Peyer's patch (tissue), 4 donors: ENCODE measurements at places on chromosomes 12 and 14.
A peak's percentile ranks its signal among the peaks of the same experiment; 100 is the strongest.

DNA sequence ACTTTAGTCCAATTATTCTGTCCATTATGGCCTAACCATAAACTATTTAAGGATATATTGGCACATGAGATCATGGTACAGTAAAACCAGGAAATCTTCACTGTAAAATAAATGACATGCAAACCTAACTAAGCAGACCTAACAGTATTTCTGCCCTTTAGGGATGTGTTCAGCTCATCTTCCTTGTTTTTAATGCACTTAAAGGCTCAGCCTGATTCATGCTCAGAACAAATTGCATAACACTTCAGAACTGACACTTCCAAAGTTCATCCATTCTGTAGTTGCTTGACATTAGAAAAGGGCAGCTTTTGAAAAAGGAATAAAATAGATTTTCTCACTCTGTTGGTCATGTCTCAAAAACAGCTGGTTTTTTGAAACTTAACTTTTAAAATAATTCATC is 708.5 kb downstream of the C12orf50 start:
- DNase-seq = no peak
- H3K4me1 ChIP-seq = no peaks in the 10 kb centered on the region
- no peaks in the 10 kb centered on the region for H3K27me3 ChIP-seq
- H3K4me3 ChIP-seq = no peak overlapping the region

- H3K4me1 ChIP-seq = no peaks in the 10 kb centered on the region
- no peak overlapping the region for H3K4me3 ChIP-seq
- H3K36me3 ChIP-seq = no peaks in the 10 kb centered on the region
- H3K27me3 ChIP-seq = no peaks in the 10 kb centered on the region
- DNase-seq = no peak
- H3K27ac ChIP-seq = no peak overlapping the region
Observed at GRCh38 chr12:118034429-118035189, 18.1 kb downstream of the RFC5 start.

DNA sequence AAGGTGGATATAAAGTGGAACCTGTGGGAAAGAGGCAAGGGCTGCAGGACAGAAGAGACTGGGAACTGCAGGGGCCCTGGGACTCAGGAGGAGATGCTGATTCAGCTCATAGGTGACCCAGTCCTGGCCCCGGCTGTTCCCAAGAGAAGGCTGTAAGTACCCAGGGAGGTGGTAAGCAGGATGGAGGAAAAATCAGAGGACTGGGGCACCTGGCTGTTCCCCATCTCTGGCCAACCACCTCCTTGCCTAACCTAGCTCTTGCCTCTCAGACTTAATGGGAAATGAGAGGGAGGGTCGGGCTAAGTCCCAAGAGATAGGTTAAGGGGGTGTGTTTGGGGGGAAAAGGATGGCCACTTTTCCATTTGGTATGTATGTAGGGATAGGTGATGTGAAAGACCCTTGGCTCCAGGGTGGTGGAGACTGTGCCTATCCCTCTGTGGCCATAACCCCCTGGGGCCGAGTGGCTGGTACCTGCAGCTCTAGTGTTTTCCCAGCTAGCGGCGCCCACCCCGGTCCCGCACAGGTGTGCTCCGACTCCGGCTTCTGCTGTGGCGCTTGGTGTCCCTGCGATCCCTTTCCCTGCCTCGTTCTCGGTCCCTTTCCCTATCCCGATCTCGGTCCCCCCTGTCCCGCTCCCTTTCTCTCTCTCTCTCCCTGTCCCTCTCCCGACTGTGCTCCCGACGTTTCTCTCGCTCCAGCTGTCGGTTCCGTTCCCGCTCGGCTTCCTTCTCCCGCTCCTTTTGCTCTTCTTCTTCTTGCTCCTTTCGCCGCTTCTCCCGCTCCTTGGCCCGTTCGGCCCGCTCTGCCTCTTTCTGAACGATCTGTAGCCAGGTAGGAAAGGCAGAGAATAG is 1.6 kb upstream of the CDH24 start:
- no peak overlapping the region for H3K27ac ChIP-seq
- no peaks in the 10 kb centered on the region for H3K4me1 ChIP-seq
- no peak overlapping the region for H3K4me3 ChIP-seq
- peak; percentile 50 for DNase-seq

DNA sequence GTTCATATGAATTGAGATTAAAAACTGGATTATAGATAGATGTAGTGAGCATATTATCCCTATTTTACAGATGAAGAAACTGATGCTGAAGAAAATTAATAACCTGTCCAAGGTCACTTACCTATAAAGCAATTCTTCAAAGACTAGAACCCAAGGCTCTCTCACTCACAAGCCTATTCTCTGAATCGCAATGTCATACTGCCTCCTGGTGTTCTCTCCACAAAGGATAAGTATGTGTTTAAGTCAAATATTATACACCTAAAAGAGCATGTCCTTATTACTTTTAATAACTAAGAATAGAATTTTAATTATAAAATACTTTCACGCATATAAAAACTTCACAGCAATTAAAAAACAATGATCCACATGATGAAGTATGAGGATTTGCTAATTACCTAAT is 721.3 kb upstream of the USP15 start:
- no peak overlapping the region for H3K27ac ChIP-seq
- no peaks in the 10 kb centered on the region for H3K27me3 ChIP-seq
- no peaks in the 10 kb centered on the region for H3K4me1 ChIP-seq

DNA sequence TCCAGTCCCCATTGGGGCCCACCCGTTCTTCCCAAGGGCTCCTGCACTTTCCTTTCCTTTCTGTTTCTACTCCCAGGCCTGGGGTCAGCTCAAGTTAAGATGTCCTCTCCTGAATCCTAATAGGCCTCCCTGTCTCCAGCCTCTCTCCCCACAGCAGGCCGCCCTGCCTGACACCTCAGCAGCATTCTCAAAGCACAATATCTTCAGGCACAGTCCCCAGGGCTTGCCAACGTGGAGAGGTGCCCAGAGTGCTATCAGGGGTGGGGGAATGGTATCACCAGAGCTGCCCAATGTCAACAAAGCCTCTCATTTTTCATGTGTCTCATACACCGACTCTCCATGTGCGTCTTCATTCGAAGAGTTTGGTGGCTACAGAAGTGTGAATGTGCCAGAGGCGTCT is 123.0 kb downstream of the FOXN3 start:
- H3K27me3 ChIP-seq = no peaks in the 10 kb centered on the region
- H3K4me1 ChIP-seq = no peaks in the 10 kb centered on the region
- peaks cover 5% of the 10 kb centered on the region for H3K36me3 ChIP-seq
- no peak for DNase-seq
- no peak overlapping the region for H3K27ac ChIP-seq

GRCh38 chr12:12872139-12872933 is 19.0 kb upstream of the GPRC5A start:
- H3K27me3 ChIP-seq = no peaks in the 10 kb centered on the region
- no peaks in the 10 kb centered on the region for H3K36me3 ChIP-seq
- peak; percentile 65 for DNase-seq
- no peak overlapping the region for H3K4me3 ChIP-seq
- H3K27ac ChIP-seq = peak overlapping the region; percentile 47

GRCh38 chr12:52539083-52539820 is 13.7 kb downstream of the KRT71 start:
- no peak for DNase-seq
- H3K36me3 ChIP-seq = no peaks in the 10 kb centered on the region
- H3K27me3 ChIP-seq = no peaks in the 10 kb centered on the region
- no peaks in the 10 kb centered on the region for H3K4me1 ChIP-seq
- no peak overlapping the region for H3K27ac ChIP-seq
